Uterus (tissue), 4 donors: ENCODE measurements at places on chromosomes 6 and 20.

DNA sequence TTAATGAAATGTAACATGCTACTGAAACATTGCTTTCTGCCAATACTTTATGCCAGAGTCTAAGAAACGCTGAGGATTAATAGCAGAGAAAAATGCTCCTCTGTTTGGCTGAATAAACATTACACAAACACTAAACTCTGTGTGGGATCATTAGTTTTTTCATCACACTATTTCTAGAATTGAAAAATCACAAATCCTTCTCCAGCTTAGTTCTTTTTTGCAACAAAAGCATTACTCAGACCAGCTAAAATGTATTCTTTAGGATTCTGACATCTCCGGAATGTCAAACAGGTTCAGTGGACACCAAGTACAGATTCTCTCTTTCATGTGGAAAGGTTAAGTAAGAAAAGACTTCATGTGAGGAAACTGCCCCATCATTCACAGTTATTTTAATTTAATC, 226.9 kb downstream of the SIM1 start:
- H3K4me1 ChIP-seq: no peaks in the 10 kb centered on the region
- DNase-seq: no peak
- no peaks in the 10 kb centered on the region for H3K36me3 ChIP-seq

- H3K36me3 ChIP-seq: no peaks in the 10 kb centered on the region
- no peaks in the 10 kb centered on the region for H3K27me3 ChIP-seq
- no peak overlapping the region for H3K27ac ChIP-seq
- no peak overlapping the region for H3K4me3 ChIP-seq
- no peak for DNase-seq
Measured at GRCh38 chr6:104995989-104996617, 39.2 kb downstream of the LIN28B start.

- DNase-seq: no peak
- no peak overlapping the region for H3K27ac ChIP-seq
- H3K4me3 ChIP-seq: no peak overlapping the region
- H3K4me1 ChIP-seq: no peaks in the 10 kb centered on the region
Measured at GRCh38 chr6:167093922-167094432, 28.9 kb upstream of the CCR6 start.

DNA sequence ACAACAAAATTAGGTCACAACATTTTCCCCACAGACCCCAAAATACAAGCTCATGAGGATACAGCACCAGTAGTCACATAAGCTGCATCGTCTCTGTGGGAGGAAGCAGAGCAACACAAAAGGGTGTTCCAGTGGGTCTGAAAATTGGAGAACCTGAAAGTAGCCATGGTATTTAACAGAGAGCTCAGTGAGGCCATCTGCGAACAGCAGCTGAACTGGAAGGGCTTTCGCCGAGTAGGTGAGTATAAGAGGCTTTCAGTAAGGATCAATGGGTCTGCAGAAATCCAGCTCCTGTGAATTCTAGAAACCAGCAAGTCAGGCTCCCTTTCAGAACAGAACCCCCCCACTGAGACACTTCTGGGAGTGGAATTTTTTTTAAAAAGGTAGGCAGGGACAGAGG, 120.0 kb upstream of the RREB1 start:
- no peak overlapping the region for H3K4me3 ChIP-seq
- no peak overlapping the region for H3K27ac ChIP-seq
- H3K27me3 ChIP-seq: no peaks in the 10 kb centered on the region
- H3K4me1 ChIP-seq: no peaks in the 10 kb centered on the region
- no peak for DNase-seq

DNA sequence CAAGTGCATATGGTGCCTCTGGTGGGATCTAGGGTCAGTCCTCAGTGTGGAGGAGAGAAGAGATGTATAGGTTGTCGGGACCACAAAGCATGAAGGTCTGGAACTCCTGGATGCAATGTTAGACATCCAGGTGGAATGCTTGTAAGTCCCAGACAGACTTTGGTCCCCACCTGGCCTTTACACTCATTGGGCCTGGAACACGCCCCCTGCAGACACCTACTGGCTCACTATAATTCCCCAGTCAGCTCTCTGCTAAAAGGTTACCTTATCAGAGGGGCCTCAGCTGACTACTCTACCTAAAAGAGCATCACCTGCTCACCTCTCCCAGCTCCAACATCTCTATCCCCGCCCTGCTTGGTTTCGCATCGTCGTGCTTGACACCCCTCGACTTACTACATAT, 41.7 kb upstream of the SIRPA start:
- no peaks in the 10 kb centered on the region for H3K27me3 ChIP-seq
- no peak for DNase-seq
- H3K27ac ChIP-seq: no peak overlapping the region
- H3K4me1 ChIP-seq: no peaks in the 10 kb centered on the region
- no peaks in the 10 kb centered on the region for H3K36me3 ChIP-seq
- no peak overlapping the region for H3K4me3 ChIP-seq

DNA sequence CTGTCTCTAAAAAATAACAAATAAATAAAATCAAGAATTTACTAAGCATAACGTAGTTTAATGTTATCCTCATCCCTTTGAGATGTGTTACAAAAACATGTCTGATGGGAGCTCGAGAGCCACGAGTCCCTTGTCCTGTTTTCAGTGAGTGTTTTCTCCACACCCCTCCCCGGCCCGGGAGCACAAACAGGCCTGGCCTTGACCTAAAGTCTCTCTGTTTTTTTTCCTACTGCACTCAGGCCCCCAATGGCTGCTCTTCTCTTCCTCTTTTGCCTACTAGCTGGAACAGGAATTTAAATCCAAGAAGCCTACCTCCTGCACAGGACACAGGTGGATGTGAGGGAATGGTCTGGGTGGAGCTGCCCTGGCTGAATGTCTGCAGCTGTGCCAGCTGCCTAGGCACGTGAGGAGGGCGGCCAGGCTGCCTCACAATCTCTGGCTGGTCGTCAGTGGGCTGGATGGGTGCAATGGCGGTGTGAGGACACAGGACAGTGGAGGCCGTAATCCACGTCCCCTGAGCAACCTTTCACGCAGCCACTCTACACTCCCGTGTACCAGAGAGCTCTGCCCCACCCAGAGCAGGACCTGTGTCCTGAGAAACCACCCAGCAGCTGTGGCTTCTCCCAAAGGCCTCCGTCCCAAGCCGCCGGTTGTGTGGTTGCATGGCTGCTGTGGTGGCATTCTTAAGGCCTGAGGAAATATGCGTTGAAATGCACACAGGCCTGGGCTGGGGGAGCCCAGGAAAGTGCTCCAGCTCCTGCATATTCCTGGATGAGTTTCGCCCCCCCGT, 117.5 kb downstream of the FAM120B start:
- H3K36me3 ChIP-seq: no peaks in the 10 kb centered on the region
- H3K27me3 ChIP-seq: no peaks in the 10 kb centered on the region
- H3K27ac ChIP-seq: no peak overlapping the region
- no peak overlapping the region for H3K4me3 ChIP-seq
- no peak for DNase-seq
